ENCODE measurements at places on chromosomes 5 and 9.

DNA sequence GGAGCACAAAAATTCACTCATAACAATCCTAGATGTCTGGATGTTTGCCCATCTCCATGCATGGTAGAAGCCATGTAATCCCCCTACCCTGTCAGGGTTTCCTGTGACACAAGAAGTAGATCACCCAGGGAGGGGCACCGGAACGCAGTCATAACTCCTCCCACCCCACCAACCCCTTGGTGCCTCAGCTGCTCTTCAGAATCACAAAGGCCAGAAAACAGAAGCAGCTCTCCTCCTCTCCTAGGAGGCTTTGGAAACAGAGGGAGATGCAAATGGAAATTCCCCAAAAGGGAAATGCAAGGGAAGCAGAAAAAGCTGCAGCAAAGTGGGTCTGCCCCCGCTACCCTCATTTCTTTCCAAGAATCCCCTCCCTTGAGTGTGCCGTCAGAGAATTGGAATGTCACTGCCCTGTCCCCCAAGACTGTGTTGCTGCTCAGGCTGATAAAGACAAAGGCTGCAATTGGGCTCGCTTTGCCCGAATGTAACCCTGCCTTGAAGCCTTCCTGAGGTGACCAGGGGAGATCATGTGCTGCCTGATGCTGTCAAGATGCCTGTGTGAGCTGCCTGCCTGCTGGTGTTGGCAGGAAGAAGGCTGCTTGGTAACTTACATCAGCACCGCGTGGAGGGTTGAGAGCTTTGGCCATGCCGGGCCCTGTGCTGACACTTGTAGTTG is 65.5 kb upstream of the ABCA1 start:
- DNase-seq, result peak; percentile 93

- DNase-seq, result no peak
Observed at GRCh38 chr9:83238871-83239640, 176.1 kb upstream of the RASEF start.

- DNase-seq, result no peak
Observed at GRCh38 chr9:38386319-38386895, 6.1 kb upstream of the ALDH1B1 start.

GRCh38 chr5:28328681-28329080 is 1290.3 kb upstream of the CDH9 start:
- no peak for DNase-seq

DNA sequence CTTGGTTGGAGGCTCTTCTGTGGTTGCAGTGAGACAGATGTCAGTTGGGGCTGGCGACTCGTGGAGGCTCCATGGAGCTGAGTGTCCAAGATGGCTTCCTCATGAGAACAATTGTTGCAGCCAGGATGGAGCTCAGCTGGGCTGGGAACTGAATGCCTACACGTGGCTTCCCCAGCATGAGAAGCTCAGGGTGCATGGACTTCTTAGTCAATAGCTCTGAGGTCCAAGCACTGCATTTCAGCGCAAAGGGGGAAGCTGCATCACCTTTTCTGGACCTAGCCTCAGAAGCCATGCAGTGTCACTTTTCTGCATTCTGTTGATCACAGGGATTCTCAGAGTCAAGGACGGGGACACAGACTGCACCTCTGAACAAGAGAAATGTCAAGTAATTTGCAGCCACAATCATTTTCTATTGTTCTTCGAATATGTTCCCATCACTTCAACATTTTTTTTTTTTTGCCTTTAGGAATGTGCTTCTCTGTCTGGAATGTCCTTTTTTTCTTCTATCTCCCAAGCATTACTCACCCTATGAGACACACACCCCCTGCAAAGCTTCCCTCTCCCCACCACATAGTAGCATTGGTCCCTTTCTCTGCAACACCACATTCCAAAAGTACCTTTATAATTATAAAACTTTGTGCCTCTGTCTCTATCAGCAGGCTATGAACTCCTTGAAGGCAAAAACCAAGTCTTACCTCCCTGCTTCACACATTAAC is 57.5 kb upstream of the STK32A start:
- DNase-seq, result peak; percentile 58

GRCh38 chr9:30796764-30797163 is 1587.7 kb upstream of the ACO1 start:
- no peak for DNase-seq

All from islet precursor cell (in vitro differentiated cells).